Neural crest cell (in vitro differentiated cells): ENCODE measurements at places on chromosomes 13 and 19.

DNA sequence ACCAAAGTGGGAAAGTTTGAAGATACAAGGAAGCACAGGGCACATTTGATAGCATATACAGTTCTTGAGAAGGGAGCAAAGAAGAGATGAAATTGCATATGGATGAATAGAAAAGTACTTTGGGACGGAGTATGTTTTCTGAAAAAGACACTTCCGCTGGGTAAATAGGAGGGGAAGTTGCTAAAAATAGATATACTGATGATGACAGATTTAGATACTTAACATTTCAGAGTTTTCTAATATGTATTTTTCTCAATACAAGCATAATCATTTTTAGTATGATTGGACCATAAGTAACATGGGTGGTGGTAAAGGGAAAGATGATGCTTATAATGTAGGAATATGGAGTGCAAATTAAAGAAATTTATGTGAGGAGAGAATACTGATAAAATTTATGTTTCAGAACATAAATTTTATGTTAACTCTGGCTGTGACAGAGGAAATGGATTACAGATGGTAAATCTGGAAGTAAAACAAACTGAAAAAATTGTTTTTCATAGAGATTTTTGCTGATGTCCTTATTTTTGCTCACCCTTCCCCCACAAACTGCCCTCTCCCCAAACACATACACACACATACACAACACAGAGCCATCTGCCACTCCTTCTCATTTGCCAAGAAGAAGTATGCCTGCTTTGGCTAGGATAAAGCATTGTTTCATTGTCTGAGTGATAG, 583.9 kb upstream of the MIR17HG start:
- DNase-seq: no peak

GRCh38 chr19:37719111-37719926, at the start of gene ZNF607:
TSS of gene ZNF607 (minus strand) at chr19:37719761. CDS start at chr19:37711618, 8,143 bp downstream.
- DNase-seq: peak; percentile 91

- DNase-seq: no peak
These were observed 4.8 kb downstream of the PPP6R1 start for GRCh38 chr19:55253842-55254624.

- DNase-seq: no peak
These were observed 27.1 kb upstream of the MYCBP2 start for GRCh38 chr13:77353995-77354394.

DNA sequence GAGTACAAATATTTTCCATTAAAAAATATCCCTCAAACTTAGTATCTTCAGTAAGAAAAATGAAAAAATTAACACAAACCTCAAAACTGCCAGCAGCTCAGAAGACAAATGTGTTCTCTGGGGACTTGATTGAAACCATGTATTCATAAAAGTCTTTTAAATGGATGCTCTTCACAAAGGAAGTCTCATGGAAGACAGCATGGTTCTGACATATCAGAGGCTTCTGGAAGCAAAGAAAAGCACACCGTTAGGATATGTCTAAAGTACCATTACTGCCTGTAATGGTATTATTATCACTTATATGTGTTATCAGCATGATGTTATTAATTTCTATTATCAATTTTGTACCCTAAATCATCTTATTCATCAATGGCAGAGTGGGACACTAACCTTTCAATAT, 302.8 kb downstream of the ENOX1 start:
- no peak for DNase-seq

DNA sequence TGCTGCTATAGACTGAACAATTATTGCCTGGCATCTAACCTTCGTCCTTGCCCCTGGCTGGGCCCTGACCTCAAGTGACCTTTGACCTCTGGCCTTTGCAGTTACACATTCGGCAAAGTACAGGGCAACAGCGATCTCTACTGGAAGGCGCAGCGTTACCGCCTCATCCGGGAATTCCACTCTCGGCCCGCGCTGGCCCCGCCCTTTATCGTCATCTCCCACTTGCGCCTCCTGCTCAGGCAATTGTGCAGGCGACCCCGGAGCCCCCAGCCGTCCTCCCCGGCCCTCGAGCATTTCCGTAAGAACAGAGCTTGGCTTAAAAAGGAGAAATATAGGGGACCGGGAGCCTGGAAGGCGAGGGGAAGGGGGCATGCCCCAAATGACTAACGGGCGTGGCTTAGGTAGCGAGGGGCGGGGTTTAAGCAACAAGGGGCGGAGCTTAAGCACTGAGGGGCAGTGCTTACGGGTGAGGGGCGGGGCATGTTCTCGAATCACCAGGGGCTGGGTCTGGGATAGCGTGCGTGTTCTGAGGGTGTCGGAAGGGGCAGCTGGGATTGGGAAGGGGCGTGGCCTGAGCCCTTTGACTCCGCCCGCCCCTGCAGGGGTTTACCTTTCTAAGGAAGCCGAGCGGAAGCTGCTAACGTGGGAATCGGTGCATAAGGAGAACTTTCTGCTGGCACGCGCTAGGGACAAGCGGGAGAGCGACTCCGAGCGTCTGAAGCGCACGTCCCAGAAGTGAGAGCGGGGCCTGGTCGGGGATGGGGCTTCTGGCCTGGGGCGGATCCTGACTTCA, 52.7 kb downstream of the TRPM4 start:
- DNase-seq: no peak

GRCh38 chr19:33505823-33506222, 15.8 kb downstream of the PEPD start:
- no peak for DNase-seq

GRCh38 chr19:6608940-6609339, 18.0 kb upstream of the CD70 start:
- DNase-seq: no peak

DNA sequence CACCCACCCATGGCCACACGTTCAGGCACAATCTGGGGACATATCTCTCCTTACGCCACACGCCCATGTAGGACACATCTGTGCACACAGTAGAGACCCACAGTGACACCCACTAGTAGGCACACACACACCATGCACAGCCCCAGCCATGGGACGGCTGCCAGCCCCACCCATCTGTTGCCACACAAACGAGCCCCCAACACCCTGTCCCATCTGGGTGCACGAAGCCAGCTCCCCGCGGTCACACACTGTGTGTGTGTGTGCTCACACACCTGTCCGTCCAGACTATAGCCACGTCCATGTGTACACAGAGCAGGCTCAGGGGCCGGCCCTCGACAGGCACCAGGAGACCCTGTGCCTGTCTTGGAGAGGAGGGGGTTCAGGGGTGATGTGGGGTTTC, 10.6 kb downstream of the ERFL start:
- DNase-seq: no peak

GRCh38 chr13:52955472-52955874, 73.1 kb upstream of the OLFM4 start:
- no peak for DNase-seq

GRCh38 chr19:31834070-31834469, 484.8 kb upstream of the TSHZ3 start:
- DNase-seq: no peak

DNA sequence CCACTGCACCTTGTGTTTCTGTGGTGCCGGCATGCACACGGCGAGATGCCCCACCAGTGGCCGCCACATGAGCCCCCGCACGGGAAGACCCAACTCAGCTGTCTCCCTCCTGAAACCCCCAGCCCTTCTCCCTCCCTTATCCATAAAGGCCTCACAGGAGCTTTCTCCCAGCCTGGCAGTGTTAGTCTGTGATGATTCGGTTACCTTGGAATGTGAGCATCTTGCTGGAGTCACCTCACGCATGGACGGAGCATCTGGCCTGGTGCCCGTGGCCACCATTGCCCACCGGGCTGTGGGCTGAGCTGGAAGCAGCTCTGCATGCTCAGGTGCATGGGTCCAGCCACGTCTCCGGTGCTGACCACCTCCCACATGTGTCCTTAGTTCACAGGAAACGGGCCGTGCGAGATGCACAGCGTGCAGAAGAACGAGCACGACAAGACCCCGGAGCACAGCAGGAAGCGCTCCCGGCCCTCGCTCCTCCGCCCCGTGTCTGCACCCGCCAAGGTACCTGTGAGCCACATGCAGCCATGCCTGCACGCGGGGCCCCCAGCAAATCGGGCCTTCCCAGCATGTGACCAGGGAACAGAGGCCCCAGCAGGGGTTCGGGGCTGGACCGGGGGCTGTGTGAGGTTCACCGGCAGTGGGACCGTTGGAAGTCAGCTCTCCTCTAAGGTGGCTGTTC, 22.0 kb downstream of the SIN3B start:
- no peak for DNase-seq

- no peak for DNase-seq
These were observed 72.8 kb downstream of the COL4A2 start for GRCh38 chr13:110379905-110380341.

- DNase-seq: no peak
These were observed at the start of gene ATP7B for GRCh38 chr13:52010890-52011631. TSS of gene ATP7B (minus strand) at chr13:52011450. CDS start at chr13:52011337, 113 bp downstream.

- no peak for DNase-seq
These were observed 51.8 kb upstream of the IPO5 start for GRCh38 chr13:97901716-97902115.

- no peak for DNase-seq
These were observed 786.2 kb downstream of the UQCRFS1 start for GRCh38 chr19:28426730-28427225.

GRCh38 chr13:50450279-50450678, 393.2 kb downstream of the DLEU7 start:
- no peak for DNase-seq

- DNase-seq: no peak
These were observed 222.1 kb downstream of the DNAJC15 start for GRCh38 chr13:43245374-43245964.

GRCh38 chr19:6242677-6243076, 37.1 kb downstream of the MLLT1 start:
- DNase-seq: no peak

DNA sequence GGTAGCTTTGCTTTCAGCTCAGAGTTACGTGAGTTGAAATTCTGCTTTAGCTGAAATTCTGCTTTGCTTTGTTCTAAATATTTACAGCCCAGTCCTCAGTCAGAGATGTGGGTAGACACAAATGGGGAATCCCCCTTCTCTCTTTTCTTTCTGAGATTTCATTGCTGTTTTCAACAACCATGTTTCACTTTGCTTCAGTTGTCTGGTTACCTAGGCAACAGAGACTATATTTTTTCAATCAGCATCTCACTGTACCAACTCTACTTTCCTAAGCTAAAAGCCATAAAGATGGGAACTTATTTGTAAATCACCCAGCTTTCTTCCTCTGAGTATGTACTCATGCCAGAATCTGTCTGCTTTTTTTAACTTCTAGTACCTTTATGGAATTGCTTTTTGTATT, 509.0 kb downstream of the OLFM4 start:
- DNase-seq: no peak

DNA sequence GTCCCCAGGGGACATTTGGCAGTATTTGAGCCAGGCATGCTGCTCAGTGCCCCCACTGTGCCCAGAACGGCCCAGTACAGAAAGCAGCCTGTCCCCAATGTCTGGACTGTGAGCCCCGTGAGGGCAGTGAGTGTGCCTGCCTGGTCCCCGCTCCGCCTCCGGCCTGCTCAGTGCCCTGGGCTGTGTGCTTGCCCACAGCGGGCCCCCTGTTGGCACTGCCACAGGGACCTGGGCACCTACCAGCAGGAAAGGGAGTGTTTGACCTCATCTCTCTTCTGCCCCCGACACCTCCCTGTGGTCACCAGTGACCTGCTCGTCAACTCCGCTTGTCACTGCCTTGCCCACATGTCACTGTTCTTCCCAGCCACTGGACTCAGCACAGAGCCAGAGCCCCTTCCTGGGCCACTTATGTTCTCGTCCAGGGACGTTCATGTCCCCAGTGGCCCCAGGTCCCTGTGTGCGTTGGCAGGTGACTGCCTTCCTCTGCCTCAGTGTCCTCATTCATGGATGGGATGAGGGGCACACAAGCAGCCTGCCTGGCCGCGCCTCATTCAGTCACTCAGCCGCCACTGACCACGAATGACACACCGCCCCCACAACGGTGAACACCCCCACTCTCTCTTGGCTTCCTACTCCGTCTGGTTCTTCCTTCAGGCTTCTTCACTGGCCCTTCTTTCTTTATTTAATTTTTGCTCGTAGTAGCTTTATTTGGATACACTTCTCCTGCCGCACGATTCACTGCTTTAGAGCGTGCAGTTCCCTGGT, 2.8 kb downstream of the FZR1 start:
- no peak for DNase-seq

- DNase-seq: no peak
These were observed 10.0 kb downstream of the ZNF383 start for GRCh38 chr19:37227996-37228395.

GRCh38 chr13:103965506-103966243, 899.5 kb upstream of the SLC10A2 start:
- no peak for DNase-seq

DNA sequence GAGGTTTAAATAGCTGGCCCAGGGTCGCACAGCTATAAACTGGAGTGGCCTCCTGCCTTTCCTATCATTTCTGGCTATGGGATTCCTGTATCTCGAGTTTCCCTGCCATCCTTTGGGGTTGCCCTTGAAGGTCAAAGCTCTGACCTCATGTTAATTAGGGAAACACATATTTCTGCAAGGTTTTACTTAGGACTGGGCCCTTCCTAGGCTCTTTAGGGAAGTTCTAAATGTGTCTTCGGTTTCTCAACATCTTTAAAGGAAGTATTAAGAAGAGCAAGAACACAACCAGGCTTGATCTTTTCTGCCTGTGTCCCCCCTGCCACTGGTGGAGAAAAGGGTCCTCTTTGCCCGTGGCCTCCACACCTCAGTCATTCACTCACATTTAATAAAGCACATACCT, 10.8 kb downstream of the LCP1 start:
- no peak for DNase-seq

DNA sequence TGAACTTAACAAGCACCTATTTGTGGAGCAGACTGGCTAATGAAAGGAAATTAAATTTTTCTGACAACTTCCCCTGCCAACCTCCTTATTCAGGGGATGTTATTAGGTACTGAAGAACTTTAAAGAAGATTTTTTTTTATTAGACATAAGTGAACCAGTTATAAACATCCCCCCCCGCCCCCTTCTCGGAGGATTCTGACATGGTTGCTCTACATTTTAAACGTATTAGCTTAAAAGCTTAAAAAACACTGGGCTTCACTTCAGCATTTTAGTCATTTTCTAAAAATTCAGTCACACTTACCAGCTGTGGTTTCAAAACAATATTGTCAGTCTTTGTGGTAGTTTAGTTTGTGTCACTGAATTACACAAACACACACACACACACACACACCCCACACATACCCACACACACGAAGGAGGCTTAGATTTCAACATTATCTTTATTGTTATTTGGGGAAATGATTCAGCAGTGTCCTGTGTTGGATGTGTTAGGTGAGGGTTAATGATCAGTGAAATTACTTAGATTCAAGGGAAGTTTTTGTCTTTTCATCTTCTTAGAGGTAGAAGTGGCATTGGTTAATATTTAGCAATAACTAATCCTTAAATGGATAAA, 145.7 kb downstream of the PCCA start:
- DNase-seq: no peak

GRCh38 chr19:17311455-17312188, 2.3 kb downstream of the DDA1 start:
- no peak for DNase-seq

GRCh38 chr13:81686877-81687276, 1346.0 kb upstream of the SPRY2 start:
- DNase-seq: no peak

GRCh38 chr19:42363614-42364346, 26.3 kb downstream of the CNFN start:
- DNase-seq: no peak

GRCh38 chr13:94550062-94550738, 45.8 kb downstream of the TGDS start:
- DNase-seq: no peak
